ENCODE measurements at places on chromosomes 2 and 18.

GRCh38 chr2:9110893-9111569 is 95.6 kb upstream of the ASAP2 start:
- DNase-seq: no peak

DNA sequence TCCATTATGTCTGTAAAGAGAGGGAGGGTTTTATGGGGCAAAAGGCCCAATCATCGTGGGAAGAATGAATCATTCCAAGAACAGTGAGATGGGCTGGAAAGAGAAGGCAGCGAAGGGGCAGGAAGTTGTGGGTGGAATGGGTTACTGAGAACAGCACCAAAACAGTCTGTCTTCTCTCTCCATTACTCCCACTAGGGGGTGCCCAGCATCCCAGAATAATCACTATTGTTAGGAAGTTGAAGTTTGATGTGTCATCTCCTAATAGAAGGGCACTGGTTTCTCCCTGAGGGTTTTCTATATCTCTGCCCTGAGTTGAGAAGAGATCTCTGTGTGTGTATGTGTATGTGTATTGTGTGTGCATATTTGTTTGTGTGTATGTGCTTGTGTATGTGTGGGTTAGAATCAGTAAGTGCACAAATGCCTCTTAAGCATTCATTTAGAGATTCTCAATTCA is 76.6 kb upstream of the MAP4K3 start:
- DNase-seq: peak; percentile 70

DNA sequence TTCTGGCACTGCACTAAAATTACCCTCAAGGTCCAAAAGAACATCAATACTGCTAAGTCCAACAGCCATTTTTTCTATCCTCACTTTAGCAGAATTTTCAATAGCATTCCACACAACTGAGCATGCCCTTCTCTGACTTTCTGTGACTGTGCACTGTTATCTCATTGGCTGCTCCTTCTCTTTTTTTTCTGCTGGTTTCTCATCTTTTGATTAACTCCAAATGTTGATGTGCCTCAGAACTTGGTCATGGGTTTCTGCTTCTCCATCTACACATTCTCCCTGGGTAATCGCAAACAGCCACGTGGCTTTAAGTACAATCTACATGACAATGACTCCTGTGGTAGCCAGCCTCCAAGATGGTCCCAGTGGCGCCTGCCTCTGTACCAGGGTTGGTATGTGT is 75.0 kb upstream of the CD226 start:
- no peak for DNase-seq

DNA sequence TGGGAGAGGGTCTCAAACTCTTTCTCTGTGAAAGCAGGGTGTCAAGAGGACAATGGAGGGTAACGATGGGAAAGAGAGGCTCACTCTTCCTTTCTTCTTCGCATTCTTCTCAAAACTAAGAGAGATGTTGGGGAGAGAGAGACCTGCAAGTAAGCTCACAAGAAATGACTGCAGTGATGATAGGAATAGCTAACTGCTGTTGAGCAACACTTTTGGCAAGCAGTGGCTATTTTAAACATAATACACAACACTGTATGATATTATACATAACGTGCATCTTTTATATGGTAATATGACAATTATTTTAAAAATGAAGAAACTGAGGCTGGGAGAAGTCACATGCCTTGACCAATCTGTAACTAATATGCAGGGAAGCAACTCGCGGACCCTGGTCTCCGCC is 247.5 kb downstream of the CMPK2 start:
- DNase-seq: no peak

GRCh38 chr2:1754461-1755170 is 10.3 kb upstream of the PXDN start:
- DNase-seq: no peak

GRCh38 chr2:118309946-118310680 is 221.8 kb downstream of the INSIG2 start:
- DNase-seq: peak; percentile 83

DNA sequence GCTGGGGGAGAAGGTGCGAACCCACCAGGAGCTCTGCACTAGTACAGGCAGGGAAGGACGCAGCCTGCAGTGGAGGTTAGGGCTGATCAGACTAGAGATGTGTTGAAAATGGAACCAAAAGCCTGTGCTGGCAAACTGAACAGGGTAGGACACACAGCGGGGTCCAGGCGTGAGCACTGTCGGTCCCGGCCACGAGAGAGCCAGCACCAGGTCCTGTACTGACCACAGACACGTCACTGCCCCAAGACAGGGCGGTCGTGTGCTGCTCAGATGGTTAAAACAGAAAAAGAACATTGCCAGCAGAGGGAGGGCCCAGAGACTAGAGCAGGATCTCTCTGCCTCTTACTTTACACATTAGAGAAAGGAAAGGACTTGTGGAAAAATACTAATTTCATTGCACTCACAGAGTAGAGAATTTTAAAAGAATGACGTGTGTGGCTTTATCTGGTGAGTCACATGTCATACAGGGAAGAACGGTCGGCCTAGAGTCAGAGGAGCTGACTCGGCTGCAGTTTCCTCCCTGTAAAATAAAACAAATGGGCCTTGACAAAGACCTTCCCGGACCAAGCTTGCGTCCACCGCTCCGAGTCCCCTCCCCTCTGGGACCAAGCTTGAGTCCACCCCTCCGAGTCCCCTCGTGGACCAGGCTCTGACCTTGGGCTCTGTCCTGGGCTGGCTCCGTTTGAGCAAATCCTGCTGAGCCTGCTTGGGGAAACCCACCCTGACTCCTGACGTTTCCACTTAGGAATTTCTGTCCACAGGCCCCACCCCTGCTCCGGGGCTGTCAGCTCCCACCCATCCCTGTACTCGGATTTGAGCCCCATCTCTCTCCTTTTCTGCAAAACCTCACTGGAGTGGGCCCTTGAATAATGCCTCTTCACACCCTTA is 16.7 kb upstream of the ADI1 start:
- DNase-seq: no peak

All from NCI-H524 (cell line).